ENCODE measurements at places on chromosomes 6 and 20. TPM values are rescaled to one million over a fixed set of nuclear protein-coding genes. Genes with fewer than 3 reads are reported as not detected.

The FAM217A gene
- not detected for total RNA-seq

The SLC4A11 gene
- total RNA-seq: 5.1 TPM

The HTR1B gene
- 0.43 TPM for total RNA-seq

The HDGFL1 gene
- not detected for total RNA-seq

The REM1 gene
- total RNA-seq: not detected

The BCAS1 gene
- under 0.01 TPM for total RNA-seq

The SLC32A1 gene
- total RNA-seq: not detected

- no peak for DNase-seq
These were observed 218.8 kb upstream of the MMS22L start for GRCh38 chr6:97501853-97502252.

- DNase-seq: no peak
These were observed 11.1 kb upstream of the TCF15 start for GRCh38 chr20:621125-621756.

DNA sequence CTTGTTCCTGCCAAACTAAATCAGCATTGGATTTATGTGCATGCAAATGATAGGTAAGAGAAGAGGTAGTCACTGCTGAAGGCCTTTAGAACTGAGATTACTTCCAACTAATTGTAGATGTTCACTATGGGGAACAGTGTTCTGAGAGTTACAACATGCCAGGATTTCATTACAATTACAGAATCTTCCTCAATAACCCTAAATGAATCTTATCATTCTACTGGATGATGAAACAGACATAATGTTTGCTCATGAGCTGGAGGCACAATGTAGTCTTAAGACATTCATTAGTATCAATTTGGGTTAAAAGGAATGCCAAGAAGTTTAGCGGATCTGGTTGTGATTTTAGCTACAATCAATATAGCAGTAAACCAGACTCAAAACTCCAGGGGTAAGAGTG, 248.9 kb upstream of the THEMIS start:
- DNase-seq: no peak

- no peak for DNase-seq
These were observed 68.8 kb downstream of the UTRN start for GRCh38 chr6:144353871-144354314.

DNA sequence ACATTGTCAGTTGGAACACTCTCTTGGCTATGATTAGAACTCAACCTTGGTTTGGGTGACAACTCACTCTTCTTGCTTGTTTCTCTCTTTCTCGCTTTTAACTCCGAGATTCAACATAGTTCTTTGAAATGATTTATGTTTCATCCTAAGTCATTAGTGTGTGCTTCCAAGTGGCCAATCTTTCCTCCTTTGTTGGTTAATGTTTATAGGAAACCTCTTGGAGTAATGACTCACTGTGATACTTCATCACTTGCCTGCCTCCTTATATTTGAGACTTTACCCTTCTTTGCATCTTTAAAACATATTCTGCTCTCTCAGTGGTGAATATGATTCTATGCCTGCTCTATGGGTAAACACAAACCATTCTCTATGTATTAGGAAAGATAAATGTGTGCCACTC, 279.7 kb upstream of the FLRT3 start:
- DNase-seq: peak; percentile 59

GRCh38 chr20:32192698-32193097, 14.8 kb downstream of the PLAGL2 start:
- no peak for DNase-seq

DNA sequence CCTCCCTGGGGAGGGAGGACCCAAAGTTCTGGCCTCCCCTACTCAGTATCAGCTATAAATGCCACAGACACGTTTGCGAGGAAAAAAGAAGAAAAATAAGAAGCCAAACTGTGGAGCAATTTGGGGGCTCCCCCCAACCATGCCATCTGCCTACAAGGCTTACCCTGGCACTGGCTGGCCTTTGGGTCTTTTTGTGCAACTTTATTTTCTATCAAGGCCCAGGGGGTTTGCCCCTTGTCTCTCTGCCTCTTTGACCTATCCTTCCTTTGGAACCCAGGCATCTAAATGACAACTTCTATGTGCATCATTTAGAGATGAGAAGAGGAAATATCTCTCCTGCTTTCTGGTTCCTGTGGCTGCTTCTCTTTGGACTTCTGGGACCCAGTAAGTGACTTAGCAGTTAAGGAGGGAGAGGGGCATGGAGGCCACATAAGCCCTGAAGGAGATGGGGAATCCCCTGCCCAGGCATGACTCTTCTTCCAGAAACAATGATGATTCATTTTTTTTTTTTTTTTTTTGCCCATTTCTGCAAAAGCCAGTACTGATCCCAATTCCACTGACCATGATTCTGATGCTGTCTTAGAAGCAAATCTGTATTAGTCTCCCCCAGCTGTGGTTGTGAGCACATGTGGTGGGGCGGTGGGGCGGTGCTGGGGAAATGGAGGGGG, at the start of gene MUC22:
Gene MUC22 (plus strand): TSS at position 82 of the 668 bp plus-strand sequence. CDS start 233 bp downstream, at position 315.
- no peak for DNase-seq

- DNase-seq: no peak
These were observed 229.8 kb upstream of the SASH1 start for GRCh38 chr6:148112851-148113319.

GRCh38 chr6:98840385-98840784, 6.0 kb downstream of the POU3F2 start:
- DNase-seq: no peak

DNA sequence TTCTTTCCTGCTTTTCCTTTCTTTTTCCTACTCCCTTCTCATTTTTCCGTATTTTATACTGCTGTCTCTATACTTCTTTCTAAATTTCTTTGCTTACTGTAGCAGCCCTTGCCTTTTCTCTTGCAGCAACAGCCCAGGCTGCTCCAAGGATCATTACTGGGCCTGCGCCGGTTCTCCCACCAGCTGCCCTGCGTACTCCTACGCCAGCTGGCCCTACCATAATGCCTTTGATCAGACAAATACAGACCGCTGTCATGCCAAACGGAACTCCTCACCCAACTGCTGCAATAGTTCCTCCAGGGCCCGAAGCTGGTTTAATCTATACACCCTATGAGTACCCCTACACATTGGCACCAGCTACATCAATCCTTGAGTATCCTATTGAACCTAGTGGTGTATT, 148.8 kb downstream of the QKI start:
- DNase-seq: no peak

DNA sequence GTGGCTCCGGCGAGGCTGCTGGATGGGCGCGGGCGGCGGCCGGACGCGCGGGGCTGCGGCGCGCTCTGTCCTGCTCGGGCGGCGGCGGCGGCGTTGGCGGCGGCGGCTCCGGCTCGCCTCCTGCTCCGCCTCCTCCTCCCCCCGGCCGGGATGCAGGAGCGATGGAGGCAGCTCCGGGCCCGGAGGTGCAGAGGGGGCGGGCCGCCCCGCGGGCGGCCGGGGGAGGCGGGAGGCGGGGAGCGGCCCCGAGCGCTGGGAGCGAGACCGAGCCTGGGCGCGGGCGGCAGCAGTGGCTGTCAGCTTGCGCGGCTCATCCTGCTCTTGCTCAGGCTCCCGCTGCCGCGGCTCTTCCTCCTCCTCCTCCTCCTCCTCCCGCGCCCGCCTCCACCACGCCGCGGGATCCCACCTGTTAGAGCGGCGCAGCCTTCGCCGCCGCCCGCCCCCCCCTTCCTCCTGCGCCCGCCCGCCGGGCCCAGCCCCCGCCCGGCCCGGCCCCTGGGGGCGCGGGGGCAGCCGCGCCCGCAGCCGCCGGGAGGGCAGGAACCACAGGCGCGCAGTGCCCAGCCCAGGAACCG, at the start of gene NOL4L:
Gene NOL4L (minus strand): TSS at position 323 of the 575 bp plus-strand sequence. CDS start 443 bp downstream, outside the sequence.
- no peak for DNase-seq

DNA sequence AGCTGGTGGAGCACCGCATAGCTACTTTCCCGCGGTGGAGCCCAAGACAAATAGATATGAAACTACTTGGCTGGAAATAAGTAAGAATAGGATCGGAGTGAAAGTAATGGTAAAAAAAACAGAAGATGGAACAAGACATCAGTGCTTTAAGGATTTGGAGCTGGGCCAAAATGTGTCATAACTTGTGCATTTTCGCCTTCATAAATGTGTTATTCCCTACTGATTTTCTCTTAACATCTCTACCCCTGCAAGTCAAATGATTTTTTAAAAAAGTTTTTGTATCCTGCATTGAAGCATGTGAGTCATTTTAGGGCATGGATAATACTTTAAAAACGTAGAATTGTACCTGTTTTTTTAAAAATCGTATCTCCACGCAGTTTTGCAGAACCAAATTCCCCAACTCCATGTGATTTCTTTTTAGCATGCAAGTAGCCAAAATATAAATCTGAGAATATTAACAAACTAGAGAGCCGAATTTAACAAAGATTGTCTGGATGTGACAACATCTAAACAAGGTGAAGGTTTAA, 882 bp upstream of the FAM184A start:
- DNase-seq: no peak

DNA sequence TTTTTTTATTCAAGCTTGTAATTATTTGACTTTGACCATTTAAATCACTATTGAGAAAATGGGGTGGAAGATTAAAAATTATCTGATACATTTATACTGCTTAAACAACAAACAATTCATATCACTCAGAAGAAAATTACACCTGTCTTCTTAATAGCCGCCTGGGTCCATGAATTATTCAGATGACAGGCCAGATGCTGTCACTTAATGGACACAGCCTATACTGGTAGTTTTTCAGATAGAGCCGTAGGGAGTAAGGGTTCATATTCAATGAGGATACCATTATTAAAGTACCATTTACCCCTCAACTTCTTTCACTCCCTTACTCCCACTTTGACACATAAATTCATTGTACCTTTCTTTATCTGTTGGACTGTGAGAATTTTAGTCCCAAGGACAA, 1193.4 kb upstream of the MAP3K7 start:
- no peak for DNase-seq

GRCh38 chr6:121593011-121593641, 157.7 kb downstream of the GJA1 start:
- no peak for DNase-seq

DNA sequence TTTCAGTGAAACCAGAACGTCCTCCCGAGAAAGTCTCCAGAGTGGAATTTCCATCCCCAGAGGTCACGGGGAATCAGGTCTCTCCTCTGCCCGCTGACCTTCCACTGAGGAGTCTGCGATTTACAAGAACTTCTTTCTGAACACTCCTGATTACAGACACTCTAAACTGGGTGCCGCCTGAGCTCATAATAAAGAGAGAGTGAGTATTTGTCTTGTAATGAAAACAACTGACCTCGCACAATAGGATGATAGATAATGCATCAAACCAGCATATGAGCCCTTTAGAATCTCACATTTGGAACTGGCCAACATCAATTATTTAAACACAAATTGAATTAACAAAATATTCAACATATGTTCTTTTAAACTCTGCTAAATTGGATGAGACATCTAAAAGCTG, 47.5 kb downstream of the DLL1 start:
- no peak for DNase-seq

- no peak for DNase-seq
These were observed 112.9 kb downstream of the TRERF1 start for GRCh38 chr6:42338744-42339222.

GRCh38 chr6:144335914-144336313, 50.8 kb downstream of the UTRN start:
- DNase-seq: no peak

GRCh38 chr6:25403150-25403549, 124.0 kb downstream of the CARMIL1 start:
- DNase-seq: no peak

- no peak for DNase-seq
These were observed 23.3 kb downstream of the RNF146 start for GRCh38 chr6:127289934-127290333.

DNA sequence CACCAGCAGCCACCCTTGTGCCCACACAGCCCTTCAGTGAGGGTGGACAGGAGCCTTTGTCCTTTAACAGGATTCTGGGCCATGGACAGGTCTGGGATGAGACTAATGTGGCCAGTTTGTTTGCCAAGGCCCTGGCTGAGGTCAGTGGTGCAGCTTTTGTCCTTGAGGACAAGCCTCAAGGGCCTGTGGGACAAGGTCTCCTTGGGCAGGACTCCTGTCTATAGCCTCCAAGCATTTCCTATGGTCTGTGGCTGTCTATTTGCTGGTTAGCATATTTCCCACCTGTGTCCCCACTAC, 44.1 kb downstream of the SUN5 start:
- no peak for DNase-seq

- no peak for DNase-seq
These were observed 2.0 kb downstream of the ANKRD6 start for GRCh38 chr6:89434954-89435353.

GRCh38 chr20:53344891-53345290, 248.7 kb downstream of the ZNF217 start:
- no peak for DNase-seq

GRCh38 chr6:6780231-6780630, 191.7 kb downstream of the LY86 start:
- no peak for DNase-seq

DNA sequence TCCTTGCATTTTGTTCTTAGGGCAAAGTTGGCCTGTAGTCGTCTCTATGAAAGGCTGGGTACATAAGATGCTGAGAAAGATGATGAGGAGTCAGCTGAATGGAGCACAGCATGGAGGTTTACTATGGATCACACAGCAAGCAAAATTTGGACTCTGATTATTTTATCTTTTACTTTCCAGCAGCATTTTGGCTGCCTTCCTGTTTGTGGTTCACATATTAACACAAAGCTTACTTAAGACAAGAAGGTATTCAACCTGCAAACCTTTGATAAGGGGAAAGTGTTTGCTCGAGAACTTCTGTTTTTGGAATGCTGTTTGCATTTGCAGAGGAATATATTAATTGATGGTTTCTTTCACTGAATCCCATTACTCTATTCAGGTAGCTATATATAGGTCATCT, 103.1 kb upstream of the ENPP5 start:
- no peak for DNase-seq

DNA sequence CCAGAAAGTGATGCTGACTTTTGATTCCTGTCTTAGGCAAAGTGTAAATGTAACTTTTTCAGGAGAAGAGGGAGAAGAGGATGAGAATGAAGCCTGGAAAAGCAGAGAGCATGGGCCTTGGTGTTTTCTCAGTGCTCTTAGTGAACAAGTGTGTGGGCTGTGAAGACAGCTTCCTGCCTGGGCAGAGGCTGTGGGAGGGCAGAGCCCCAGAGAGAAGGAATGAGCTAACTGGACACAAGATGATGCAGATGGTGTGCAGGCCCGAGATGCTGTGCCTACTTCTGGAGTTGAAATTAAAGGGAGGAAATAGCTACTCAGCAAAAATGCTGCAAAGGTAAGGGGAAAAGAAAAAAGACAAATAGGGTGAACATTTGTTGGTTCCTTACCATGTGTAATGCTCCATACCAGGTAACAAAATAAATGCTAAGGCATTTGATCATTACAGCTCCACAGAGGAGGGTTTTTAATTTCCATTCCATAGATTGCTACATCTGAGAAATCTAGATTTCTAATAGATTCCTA, 87.0 kb upstream of the CEP162 start:
- no peak for DNase-seq

DNA sequence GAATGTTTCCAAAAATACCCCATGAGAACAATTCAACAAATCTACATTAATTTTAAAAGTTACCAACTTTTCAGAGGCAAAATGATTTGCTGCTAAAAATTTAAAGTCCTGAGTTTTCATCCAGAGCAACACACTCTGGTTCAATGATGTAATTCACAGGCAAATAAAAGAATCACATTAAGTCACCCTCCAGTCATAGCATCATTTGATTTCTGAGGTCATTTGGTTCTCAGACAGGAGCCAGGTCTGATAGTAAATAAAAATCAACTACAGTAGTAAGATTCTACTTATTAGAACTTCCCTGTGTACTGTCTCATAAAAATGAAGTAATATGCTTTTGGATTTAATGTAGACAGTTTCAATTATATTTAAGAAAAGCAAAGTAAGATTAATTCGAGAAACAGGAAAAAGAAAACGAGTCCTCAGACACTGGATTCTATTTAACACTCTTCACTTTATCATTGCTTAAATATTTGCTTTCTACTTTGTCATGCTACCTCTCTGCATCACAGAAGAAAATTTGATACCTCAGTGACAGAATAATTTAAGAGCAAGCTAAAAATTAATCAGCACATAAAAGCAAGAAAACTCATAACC, 25.8 kb downstream of the MAP7 start:
- DNase-seq: no peak
